Endothelial cell of umbilical vein (primary cell): ENCODE measurements at places on chromosomes 4 and X. TPM values are rescaled to one million over a fixed set of nuclear protein-coding genes. Genes with fewer than 3 reads are reported as not detected.

The CXCL5 gene
- 0.21 and 0.33 TPM in 2 replicates for total RNA-seq

The TMEM271 gene
- not detected in 2 replicates for total RNA-seq

GRCh38 chrX:15873566-15873965 is 19.0 kb upstream of the AP1S2 start:
- no peak for DNase-seq

GRCh38 chrX:80335062-80335830 is 85.0 kb upstream of the TENT5D start:
- no peak for DNase-seq

- no peak for DNase-seq
Measured at GRCh38 chrX:68694435-68695205, 47.2 kb downstream of the STARD8 start.

DNA sequence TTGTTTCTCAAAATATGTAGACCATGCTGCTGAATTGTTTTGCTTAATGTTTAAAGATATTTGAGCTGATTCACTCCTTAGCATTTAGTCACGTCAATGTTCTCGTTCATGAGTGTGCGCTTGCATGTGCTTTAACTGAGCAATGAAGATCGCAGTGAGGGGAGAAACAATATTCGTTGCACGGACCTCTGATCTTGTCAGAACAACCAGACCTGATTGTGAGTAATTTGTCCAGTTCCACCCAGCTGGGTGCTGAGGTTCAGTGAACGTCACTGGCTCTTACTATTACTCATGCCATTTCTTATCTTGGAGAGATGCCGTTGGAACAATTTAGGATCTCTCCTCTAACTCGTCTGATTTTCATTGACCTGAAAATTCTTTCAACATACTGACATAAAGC is 15.0 kb upstream of the PRKX start:
- DNase-seq = no peak
